ENCODE measurements at places on chromosomes 1 and 21.

DNA sequence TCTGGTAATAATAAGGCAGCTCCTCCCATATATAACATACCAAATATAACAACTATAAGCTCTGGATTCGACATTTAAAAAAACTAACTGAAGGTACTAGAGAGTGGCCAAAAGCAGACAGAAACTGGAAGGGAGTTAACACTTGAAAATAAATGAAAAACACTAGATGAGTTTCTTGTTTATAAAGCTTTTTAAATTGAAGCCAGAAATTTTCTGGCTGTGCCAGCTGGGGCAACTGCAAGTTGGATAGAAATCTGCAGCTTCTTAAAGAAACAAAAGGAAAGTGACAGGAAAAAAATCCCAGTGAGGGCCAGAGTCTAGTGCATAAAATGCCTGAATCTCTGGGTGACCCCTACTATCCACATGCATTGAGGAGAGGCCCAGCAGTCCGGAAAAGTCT, 432.7 kb downstream of the SMYD3 start:
- DNase-seq, result no peak

GRCh38 chr1:182662121-182662890, 22.1 kb downstream of the RGS8 start:
- DNase-seq, result no peak

DNA sequence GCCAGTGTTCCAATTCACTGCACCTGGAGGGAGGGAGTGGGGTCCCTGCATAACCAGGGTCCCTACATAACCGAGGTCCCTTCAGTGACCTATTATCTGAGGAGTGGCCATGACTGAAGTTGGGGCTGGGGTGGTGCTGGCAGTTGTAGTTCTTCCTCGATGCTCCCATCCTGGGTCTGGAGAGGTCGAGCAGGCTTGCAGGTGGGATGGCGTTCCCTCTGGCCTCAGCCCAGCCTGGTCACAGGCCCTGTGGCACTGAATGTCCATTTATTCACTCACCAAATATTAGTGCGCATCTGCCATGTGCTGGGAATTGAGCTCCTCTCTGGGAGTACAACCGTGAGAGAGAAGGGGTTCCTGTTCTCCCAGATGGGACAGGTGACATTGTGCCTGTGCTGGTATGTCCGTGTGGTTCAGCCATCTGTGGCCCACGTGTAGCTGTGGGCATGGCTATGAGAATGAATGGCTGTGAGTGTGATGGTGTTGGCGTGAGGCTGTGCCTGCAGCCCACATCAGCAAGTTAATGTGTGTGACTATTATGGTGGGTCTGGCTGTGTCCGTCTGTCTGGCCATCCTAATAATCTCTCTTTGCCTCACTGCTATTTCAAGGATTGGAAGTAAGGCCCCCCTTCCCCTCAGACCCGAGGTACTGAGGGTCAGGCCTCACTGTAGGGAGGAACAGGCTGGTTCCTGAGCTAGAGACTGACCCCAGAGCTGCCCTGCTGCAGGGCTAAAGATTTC, 3.9 kb upstream of the SLC6A9 start:
- DNase-seq, result no peak

DNA sequence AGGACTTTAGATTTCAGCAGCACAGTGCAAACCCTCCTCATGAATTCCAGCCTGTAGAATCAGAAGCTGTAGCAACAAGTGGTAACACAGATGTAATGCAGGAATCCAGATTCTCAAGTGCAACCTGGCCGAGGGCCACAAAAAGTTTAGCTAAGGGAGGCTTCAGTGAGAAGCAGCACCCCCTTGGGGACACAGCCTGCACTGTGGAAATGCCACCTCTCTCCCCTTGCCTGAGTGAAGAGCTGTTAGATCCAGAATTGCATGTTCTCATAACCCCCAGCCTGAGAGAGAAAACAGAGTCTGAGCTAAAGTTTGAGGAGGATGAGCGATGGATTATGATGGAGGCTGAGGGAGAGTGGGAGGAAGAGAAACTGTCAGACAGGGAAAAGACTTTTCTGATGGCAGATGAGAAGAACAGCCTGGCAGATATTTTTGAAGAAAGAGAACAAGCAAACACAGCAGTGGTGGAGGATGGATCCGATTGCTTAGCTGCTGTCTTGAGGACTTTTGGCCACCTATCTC, 80.5 kb upstream of the BMP8A start:
- DNase-seq, result peak; percentile 40

DNA sequence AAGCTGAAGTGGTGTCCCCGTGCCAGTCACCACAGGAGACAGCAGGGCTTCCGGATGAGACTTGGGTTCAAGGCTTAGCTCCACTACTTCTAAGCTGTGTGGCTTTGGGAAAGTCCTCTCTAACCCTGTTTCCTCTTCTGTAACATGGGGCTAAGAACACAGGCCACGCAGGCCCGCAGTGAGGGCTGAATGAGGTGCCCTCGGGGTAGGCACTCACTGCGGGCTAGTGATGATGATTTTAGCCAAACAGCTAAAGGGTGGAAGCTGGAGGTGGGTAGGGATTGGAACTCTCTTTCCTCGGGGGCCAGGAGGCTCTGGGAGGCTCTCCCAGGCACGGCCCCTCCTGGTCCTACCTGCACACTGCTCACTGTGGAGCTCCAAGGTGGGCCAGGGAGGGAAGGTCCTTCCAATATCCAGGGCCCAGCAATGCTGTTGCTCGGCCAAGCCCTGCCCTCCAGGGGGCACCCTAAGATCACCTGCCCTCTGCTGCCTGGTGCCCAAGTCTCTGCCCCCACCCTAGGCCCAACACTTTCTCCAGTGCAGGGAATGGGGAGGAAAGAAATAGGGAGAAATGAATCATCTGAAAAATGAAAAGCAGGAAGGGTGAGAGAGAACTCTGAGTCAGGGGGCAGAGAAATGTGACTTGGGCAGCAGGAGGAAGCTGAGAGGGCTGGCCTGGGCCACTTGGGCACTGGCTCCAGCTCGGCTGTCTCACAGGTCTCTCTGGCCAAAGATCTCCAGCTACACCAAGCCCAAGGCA, 19.2 kb upstream of the EVA1B start:
- peak; percentile 40 for DNase-seq

DNA sequence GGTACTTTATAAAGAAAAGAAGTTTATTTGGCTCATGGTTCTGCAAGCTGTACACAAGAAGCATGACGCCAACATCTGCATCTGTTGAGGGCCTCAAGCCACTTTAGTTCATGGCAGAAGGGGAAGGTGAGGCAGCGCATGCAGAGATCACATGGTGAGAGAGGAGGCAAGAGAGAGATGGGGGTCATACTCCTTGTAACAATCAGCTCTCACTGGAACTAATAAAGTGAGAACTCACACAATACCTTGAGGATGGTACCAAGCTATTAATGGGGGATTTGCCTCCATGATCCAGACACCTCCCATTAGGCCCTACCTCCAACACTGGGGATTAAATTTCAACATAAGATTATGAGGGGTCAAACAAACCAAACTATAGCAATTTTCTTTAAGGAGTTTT, 3.3 kb upstream of the RGL1 start:
- DNase-seq, result no peak

- DNase-seq, result no peak
These were observed 17.7 kb upstream of the MX2 start for GRCh38 chr21:41344146-41344545.

DNA sequence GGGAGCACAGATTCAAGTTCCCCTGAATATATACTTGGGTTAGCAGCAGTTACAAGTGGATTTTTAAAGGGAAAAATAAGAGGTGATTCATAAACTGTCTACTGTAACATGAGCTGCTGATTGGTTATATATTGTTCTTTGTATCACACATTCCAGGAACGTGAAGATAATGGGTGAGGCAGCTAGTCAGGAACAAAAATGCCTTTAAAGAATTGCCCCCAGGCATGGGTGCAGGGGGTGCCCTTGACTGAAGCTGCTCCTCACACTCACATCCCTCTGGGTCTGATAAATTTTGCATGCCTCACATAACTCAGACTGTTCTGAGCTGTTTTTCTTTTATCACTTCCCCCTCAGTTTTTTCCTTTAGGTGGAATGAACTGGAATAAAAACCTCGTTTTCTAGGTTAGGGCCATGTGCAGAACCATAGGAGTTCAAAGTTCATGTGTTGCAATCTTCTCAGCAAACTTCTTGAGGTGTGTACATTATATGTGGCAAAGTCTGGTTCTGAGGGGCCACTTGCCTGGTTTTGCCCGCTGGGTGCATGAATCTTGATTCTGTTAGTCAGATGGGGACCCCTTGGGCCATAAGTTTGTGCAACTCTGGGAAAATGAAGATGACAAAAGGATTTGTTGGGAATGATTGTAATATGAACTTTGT, 21.1 kb downstream of the TBX19 start:
- no peak for DNase-seq
